ENCODE measurements at places on chromosomes 5 and 9.

GRCh38 chr5:172255444-172255843 is 28.1 kb downstream of the UBTD2 start:
- DNase-seq = no peak

DNA sequence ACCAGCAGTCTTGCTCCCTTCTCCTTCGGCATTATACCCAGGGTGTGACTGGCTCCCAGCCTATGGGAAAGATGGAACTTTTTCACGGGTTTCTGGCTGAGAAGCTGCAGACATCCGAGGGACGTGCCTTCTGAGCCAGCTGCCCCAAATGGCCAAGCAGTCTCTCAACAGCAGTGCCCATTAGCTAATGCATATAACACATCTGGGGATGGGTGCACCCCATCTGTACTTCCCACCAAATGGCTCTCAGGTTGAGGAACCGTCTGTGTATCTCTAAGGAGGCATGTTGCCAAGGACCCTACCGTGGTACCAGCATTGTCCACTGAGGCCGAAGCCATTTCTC is 25.0 kb downstream of the C5orf15 start:
- DNase-seq = no peak

DNA sequence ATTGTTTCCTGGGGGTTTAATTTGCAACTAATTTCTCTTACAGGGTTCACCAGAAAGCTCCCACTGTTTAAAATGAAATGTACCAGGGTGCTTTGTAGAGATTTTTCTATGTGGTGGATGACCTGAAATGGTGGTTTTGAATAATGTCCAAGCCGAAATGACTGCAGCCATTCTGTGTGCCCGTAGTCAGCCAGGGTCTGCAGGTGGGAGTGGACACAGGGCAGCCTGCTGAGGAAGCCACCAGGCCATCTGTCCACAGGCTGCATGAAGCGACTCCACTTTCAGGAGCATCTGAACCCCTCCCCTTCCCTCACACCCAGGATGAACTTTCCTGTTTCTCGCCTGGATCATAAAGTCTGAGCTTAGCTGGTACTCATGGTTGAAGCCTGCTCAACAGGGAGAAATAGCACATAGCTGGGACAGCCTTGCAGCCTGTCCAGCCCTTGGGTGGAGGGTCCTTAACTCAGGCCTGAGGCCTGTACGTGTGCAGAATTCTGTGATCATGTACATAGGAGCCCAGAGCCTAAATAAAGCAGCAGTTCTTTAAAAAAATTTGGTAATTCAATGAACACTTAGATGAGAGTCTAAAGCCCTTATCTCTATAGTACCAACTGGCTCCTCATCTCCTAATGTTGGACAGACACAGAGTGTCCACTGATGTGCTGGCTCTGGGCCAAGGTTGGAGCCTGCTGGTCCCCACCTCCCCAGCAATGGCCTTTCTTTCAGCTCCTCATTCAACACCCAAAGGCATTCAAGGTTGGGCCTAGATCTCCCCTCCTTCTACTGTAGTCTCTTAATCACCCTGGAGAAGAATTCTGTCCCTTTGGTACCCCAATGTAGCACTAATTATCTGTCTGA is 72.8 kb downstream of the SHB start:
- peak; percentile 13 for DNase-seq

- no peak for DNase-seq
Measured at GRCh38 chr5:24539613-24540012, 105.2 kb downstream of the CDH10 start.

DNA sequence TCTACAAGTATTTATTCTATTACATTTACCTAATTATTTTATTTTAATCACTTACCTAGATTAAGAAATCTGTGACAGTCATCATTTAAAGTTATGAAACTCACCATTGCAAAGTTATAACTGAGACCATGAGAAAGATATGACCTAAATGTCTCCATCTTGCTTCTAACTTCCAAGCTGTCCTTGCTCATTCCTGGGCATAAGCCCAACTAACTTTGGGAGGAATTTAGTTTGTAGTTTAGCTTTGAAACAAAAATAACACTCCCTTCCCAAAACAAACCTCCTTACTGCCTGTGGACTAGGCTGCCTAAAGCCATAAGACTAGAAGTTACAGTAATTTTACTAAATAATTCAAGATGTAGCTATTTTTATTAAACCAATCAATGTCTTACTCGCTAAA is 195.6 kb upstream of the RAI14 start:
- no peak for DNase-seq

DNA sequence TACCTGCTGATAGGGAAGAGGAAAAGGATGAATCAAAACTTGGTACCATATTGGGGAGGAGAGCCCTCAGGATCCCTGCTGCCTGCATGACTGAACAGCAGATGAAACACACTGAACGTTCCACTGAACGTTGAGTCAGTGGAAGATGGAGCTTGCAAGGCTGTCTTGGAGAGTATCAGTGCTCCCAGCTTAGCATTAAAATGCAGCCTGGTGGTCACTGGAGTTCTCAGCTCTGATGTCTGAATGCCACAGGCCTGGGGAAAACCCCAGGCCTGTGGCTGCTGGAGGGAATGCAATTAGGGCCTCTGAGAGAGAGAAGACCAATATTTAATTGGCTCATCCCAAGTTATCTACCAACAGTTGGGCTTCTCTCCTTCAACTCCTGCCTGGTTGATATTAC is 54.5 kb downstream of the PDE4D start:
- peak; percentile 41 for DNase-seq

DNA sequence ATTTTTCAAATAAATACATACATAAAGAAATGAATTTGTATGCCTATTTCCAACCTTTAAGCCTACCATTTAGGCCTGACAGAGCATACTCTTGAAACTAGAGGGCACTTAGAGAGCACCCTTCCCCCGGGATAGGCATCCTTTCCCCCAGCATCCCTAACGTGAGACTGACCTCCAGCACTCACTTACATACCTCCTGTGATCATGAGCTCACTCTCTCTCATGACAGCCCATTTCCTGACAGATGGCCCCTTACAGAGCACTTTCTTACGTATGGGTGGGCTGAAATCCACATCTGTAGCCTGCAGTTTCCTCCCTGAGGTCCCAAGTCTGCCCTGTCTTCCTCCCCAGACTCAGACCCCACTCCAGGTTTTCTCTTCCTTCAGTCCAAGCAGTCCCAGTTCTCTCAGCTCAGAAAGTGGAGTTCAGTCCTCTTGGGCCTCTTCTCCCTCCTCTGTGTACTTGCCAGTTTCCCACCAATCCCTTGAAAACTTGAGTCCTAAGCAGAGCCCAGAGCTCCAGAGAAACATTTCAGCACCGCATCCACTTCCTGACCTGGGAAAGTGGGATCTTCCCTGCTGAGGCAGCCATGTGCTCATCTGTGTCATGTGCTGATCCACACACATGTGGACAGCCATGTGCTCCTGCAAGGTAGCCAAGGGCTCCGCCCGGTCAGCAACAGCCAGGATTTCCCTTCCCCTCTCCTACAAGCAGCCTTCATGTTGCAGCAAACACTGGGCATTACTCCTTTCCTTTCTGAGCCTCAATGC is 2.2 kb upstream of the CDX1 start:
- DNase-seq = no peak

DNA sequence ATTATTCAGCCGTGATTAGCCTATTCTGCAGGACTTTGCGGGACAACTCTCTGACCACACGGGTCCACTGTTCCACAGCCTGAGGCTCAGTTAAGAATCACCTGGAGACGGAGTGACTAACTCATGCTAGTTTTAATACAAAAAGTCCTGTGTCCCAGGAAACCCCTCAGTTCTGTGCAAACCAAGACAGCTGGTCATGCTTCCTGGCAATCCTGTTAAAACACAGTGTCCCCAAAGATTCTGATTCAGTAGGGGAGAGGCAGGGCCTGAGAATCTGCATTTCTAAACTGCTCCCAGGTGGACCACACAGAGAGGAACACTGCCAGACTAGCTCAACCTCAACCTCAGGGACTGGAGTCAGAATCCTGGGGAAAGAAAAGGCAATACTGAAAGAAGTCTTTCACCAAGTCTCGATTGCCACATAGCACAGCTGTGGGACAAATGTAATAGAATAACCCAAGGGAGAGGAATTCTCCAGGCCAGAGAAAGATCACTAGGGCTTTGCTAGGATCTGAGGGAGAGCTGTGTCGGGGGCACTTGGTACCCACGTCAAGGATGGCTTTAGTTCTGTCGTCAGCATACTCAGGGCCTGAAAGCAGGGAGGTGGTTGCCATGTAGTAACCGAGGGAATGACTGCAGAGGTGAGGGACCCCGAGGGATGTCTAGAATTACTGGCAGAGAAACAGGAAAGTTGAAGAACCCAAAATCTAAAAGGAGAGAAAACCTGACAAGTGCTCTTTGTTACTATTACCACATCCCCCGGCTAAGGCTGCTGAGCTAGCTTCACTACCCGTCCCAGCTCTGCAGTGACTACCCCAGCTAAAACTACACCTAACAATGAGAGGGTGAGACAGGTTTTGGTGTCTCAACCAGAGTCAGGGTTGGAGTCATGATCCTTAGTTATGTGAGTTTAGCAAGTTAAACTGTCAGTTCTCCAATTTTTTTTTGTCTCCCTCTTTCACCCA is 8.6 kb downstream of the SUSD1 start:
- DNase-seq = no peak

DNA sequence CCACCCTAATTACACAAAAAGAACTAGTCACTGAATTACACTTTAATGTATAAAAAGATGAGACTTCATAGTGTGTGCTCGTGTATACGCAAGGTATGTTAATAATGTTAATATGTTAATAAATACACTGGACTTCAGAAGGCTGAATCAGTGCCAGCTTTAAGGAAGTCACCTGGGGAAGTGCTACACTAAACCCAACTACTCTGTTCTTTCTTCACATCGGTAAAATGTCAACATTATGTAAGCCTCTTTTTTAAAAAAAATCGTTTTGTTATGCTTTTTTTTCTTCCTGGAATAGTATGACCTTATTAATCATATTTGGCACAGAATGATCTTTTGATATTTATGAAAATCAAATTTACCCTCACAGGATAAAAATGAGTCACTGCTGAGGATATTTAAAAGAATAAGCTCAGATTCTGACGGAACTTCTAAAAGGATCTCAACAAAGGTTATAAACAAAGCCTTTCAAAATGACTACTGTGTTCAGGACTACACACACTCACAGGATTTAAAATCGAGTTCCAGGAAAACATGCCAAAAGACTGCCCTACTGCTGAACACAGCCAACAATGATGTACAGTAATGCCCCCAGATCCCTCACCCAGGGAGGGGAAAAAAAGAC is 75.9 kb downstream of the AUH start:
- no peak for DNase-seq

GRCh38 chr5:82594097-82594496 is 315.9 kb upstream of the RPS23 start:
- no peak for DNase-seq

- DNase-seq = no peak
Measured at GRCh38 chr9:127360829-127361228, 36.1 kb upstream of the SLC2A8 start.

DNA sequence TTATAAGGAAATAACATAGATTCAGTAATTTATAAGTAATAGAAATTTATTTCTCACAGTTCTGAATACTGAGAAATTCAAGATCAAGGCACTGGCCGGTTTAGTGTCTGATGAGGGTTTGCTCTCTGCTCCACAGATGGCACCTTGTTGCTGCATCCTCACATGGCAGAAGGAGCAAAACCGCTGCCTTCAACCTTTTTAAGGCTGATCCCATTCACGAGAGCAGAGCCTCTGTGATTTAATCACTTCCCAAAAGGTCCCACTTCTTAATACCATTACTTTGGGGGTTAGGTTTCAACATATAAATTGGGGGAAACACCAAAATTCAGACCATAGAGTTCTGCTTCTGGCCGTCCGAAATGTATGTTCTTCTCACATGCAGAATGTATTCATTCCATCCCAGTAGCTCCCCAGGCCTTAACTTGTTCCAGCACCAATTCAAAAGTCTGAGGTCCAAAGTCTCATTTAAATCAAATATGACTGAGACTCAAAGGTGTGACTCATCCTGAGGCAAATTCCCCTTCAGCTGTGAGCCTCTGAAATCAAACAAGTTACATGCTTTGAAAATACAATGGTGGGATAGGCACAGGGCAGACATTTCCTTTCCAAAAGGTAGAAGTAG is 30.6 kb downstream of the BAAT start:
- DNase-seq = no peak

- DNase-seq = no peak
Measured at GRCh38 chr5:150615141-150615699, 25.2 kb upstream of the SYNPO start.

- no peak for DNase-seq
Measured at GRCh38 chr5:135323701-135324132, 75.3 kb downstream of the MACROH2A1 start.

- no peak for DNase-seq
Measured at GRCh38 chr5:156920861-156921431, 42.1 kb downstream of the TIMD4 start.

DNA sequence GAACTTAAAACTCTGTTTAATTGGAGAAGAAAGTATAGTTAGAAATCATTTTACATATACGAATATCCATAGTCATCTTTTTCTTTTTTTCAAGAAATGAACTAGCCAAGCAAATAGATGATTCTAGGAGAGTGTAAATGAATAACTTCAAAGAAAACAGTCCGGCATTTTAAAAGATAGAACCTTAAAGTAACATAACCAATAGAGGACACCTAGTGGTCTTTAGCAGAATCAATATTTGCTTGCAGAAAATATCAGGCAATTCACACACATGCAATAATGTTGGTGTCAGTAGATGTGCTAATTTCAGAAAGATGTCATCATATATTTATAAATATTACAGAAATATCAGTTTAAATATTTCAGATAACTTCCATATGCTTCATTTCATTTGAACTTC is 57.1 kb downstream of the HCN1 start:
- DNase-seq = peak; percentile 10

DNA sequence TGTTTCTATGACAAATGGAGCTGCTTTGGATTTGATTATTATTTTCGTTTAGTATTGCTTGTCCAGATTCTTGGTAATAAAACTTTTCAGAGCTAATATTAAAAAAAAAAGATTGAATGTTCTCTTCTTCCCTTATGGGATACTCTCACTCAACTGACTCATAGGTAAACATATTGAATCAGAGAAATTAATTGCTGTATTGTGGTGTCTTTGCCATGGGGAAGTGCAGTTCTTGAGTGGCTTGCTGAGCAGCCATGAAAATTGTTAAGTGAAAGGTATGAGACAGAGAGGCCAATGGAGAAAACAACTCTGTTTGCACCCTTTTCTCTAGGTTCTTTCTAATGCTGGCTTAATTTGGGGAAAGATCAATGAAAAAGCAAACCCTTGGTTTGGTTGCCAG is 149.9 kb upstream of the HMHB1 start:
- no peak for DNase-seq

DNA sequence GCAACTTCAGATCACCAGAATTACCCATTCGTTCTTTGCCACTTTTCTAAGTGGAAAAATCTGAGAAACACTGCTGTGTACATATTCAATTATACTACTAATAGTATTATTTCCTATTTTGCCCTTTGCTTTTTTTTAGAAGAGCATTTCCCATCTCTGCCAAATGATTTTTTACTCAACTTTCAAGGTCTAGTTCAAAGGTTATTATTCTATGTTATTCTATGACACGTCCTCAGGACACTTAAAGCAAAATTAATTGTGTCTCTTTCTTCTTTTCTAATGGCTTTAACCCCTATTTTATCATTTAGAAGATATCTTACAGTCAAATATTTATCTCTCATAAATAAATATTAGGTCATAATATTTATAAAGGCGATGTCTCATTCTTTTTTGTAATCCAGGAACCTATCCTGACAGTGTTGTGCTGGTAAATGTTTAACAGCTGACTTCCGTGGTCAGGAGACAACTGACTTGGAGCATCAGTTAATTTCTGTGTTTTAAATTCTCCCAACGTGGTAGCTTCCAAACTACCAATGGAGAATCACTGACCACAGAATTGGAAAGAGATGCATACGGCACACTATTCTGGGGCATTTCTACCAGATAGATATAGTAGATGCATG is 375.2 kb downstream of the ARRDC3 start:
- DNase-seq = no peak

- no peak for DNase-seq
Measured at GRCh38 chr9:16386007-16386826, 484.3 kb downstream of the BNC2 start.
